G401 (cell line): ENCODE measurements at places on chromosomes 5 and 9. TPM values are rescaled to one million over a fixed set of nuclear protein-coding genes. Genes with fewer than 3 reads are reported as not detected.

Gene TMEFF1
- 11.8 and 24.6 TPM in 2 replicates for total RNA-seq

GRCh38 chr9:78188594-78188993 is 47.3 kb upstream of the CEP78 start:
- DNase-seq = no peak

DNA sequence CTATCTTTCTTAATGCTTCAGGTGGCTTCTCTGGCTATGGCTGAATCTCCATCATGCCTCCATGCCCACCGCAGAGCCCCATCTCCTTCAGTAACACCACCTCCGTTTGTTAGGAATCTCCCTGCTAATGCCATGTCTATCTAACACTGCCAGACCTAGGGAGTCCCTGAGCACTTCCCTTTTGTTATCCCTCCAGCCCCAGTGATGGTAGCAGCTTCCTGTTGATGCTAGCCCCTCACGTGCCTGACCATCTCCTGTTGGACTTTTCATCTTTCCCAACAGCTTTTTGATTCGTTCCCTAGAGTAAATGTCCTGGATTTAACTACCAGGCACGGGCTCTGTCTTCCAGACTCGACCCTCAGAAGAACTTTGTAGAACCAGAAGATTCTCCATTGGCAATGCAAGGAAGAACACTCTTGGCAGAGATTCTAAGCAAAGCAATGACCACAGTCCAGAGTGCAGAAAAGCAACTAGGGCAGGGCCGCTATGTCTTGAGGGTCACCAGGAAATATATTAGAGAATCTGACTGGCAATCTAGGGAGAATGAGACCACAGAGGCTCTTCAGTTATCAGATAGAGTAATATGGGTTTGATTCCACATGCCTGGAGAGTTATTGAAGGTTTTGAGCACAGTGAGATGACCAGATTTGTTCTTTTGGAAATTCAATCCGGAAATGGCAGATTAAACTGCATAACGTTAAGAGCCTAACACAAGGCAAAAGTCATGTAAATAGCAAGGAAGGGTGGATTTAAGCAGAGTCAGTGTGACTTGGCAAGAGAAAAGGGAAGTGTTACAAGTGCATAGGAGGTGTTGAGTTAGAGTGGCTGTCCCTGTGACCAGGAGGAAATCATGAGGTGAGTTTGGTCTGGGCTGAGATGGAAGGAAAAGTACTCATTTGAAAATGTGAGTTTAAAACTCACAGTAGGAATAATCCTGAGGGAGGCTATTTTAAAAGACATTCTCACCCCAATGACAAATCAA is 555.2 kb downstream of the ACTL7B start:
- DNase-seq = no peak

Gene LAMC3
- total RNA-seq = 1.8 and 3.3 TPM in 2 replicates

DNA sequence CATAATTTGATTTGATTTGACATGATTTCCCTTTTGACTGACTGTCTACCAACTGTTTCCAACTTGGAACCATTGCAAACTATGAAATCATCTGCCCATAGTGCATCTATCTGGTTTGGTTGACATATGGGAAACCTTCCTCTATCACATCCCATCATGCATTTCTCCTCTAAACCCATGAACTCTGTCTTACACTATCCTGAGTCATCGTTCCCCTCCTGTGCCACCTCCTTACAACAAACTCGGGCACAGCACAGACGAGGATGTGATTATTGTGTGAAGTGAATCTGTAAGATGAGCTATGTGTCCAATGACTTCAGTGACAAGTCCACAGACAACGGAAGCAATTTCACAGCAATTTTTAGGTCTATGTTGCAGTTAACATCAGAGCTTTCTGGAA is 126.1 kb downstream of the NPR3 start:
- no peak for DNase-seq

- no peak for DNase-seq
Observed at GRCh38 chr9:28215536-28216299, 642.4 kb upstream of the C9orf72 start.

GRCh38 chr5:6158974-6159831 is 219.1 kb downstream of the MED10 start:
- DNase-seq = peak; percentile 55

DNA sequence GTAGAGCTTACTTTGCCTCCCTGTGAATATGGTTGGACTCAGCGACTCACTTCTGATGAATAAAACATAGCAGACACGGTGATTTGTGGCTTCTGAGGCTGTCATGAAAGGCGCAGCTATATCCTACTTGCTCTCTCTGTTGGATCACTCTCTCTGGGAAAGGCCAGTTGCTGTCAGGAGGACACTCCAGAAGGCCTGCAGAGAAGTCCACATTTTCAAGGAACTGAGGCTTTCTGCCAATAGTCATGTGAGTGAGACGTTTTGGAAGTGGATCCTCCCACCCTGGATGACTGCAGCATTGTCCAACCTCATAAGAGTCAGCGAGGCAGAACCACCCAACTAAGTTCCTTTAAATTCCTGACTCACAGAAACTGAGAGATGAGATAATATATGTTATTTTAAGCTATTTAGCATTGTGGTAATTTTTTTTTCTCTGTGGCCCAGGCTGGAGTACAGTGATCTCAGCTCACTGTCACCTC is 156.0 kb upstream of the MAST4 start:
- no peak for DNase-seq

DNA sequence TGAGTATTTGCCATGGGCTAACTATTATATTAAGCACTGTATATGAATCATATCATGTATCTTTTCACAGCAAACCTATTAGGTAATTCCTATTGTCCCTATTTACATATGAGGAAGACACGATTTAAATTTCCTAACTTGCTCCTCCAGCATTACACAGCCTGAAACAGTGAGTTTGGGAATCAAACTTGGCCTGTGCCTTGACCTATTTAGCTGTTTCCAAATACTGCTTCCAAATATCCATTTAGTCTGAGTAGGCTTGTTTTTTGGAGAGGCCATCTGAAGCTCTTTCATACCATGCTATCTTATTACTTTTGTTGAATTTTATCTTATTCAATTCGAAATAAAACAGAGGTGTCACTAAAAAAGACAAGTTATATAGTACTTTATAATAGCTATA is 447.3 kb upstream of the MPDZ start:
- DNase-seq = peak; percentile 42

GRCh38 chr5:60453186-60453976 is 246.6 kb downstream of the DEPDC1B start:
- no peak for DNase-seq

Gene NPR3
- not detected in 2 replicates for total RNA-seq

DNA sequence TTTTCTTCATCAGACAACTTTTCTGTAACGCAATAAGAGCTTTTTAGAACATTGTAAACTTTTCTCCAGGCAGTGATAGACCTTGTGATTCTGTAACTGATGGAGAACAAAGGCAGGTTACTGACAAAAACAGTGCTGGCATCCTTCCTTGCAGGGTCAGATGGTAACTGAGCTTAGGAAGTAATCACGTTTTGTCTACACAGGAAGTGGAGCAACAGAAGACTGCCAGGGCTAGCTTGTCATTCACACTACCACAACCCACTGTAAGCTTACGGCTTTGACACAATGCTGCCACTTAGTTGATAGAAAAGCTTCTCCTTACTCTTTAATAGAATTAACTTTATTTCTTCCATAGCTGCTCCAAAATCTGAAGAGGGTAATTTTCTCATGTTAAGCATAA is 46.8 kb downstream of the FBN2 start:
- DNase-seq = no peak

Gene EIF4E1B
- not detected in 2 replicates for total RNA-seq

DNA sequence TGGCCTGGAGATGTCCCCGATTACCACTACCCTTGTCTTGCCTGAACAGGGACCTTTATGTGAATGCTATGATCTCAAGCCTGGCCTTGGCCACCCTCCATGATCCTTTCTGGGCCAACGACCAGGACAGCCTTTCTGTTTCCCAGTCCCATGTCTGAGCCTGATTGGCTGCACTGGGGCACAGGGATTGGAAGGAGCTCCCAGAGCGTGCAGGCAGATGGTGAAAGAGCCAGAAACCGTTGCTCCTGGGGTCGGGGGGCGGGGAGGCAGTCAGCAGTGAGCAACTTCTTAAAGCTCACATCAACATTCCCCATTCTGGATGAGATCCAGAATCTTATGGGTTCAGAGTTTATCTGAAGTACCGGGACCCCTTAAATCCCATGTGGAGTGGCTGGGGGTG is 84.4 kb downstream of the INSYN2B start:
- DNase-seq = peak; percentile 35

Gene DMRT1
- not detected in 2 replicates for total RNA-seq

DNA sequence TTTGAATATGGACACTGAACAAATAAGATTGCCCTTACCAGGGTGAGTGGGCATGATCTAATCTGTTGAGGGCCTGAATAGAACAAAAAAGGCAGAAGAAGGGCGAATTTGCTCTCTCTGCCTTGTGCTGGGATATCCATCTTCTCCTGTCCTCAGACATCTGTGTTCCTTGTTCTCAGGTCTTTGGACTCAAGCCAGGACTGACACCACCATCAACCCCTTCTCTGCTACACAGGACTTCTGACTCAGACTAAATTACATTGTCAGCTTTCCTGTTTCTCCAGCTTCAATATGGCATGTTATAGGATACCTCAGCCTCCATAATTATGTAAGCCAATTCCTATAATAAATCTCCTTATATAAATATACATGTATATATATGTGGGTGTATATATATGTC is 40.8 kb upstream of the SLCO6A1 start:
- no peak for DNase-seq

Gene GABRA1
- total RNA-seq = not detected in 2 replicates

Gene TNPO1
- total RNA-seq = 107 and 149 TPM in 2 replicates

DNA sequence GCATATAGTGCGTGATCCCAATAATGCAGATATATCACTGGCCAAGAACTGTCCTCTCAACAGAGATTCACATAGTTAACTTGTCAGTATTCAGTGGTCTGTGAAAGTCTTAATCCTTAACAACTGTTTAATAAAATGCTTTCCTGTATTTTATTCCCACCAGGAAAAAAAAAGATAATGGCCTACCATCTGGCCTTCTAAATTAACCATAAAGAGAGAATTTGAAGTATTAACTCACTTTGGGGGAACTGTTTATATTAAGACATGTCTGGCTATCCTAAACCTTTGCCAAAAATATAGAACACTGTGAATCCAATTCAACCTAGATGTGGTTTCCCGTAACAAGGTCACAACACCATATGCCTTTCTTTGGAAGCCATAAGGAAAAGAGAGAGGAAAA is 818 bp upstream of the FREM1 start:
- DNase-seq = peak; percentile 65

DNA sequence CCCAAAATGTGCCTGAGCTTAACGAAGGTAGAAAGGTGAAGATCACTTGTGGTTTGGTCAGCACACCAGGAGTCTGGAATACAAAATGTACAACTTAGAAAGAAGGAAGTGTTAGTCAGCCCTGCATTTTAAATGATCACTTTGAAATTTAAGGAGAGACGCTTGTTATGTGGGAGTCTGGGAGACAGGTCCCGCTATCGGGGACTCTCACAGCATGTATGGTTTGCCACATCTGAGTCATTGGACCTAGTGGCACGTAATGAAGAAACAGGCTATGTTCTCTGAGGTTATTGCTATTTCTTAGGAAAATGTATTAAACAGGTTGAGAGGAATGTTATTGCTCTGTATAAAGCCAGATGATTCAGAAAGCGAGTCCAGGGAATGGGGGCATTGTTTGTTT is 2362.5 kb upstream of the WWC1 start:
- DNase-seq = no peak

- no peak for DNase-seq
Observed at GRCh38 chr9:77725820-77726219, 77.7 kb upstream of the GNA14 start.
